DMS53 (cell line): ENCODE measurements at places on chromosomes 3 and 15.

GRCh38 chr3:41991437-41991836 lies 29.5 kb upstream of the ULK4 start:
- no peak for DNase-seq

DNA sequence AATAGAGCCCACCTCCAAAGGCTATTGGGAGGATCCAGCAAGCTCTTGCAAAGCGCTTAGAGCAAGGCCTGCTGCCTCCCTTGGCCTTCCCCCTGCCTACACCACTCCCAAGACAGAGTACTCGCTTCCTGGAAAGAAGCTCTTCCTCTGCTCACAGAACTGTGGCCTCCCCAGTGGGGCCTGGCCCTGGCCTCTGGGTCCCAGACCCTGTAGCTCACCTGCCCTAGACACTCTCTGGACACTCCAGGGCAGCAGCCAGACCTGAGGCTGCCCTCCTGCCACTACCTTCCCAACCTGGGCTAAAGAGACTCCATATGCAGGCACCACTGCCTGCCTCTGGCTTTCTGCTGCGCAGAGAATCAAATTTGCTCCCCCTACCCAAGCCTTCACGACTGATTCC lies 49.9 kb downstream of the GRIP2 start:
- no peak for DNase-seq

- DNase-seq, result no peak
Observed at GRCh38 chr15:47669221-47669620, 48.1 kb upstream of the SEMA6D start.

DNA sequence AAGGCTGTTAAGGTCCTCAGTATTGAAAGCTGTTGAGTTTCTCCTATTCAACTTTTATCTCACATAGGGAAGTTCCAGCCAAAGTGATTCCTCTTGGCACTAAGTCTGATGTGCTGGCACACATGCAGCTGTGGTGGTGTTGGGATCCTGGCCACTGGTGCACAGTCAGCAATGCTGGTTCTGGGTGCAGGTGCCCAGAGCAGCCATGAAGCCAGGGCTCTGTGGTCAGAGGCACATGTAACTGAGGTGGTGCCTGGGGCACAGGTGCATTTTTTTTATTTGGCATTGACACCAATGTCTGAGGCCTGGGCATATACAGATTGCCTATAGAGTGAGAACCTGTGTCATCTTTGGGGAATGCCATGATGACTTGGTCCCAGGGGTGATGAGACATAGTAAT lies 271.4 kb downstream of the POLQ start:
- DNase-seq, result no peak

DNA sequence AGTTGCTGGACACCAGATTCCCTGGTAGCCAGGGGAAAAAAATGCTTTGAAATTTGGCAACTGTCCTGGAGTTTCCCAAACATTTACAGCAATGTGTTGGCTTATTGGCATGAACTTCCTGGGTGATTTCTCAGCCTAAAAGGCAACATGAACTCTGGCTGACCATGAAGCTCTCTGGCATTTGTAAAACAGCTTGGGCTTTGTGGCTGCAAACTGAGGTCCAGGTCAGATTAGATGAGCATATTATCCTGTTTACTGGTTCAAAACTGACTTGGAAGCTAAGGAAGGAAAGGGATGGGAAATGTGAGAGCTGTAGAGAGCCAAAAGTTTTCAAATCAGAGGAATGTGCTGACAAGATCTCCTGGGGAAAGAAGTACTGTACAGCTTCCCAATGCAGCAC lies 139.0 kb downstream of the P3H2 start:
- no peak for DNase-seq

DNA sequence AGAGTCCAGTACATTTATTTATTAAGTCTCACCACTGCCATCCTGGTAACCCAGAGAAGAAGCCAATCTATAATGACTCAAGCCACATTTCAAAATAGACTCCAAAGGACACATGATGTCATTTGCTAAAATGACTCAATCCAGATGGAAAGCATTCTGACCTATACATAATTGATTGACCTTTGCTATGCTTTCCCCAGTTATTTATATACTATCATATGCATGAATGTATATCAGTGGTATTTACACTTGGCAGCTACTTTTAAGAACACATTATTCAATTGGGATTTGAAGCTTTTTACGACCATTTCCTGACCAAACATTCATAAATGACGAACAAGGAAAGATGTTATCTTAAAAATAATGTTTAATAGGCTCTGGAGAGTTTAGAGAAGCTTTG lies 297.2 kb downstream of the FHIT start:
- no peak for DNase-seq
